ENCODE measurements at places on chromosomes 3 and 15.

- DNase-seq, result no peak
Measured at GRCh38 chr15:40054605-40054854, 15.5 kb upstream of the SRP14 start.

DNA sequence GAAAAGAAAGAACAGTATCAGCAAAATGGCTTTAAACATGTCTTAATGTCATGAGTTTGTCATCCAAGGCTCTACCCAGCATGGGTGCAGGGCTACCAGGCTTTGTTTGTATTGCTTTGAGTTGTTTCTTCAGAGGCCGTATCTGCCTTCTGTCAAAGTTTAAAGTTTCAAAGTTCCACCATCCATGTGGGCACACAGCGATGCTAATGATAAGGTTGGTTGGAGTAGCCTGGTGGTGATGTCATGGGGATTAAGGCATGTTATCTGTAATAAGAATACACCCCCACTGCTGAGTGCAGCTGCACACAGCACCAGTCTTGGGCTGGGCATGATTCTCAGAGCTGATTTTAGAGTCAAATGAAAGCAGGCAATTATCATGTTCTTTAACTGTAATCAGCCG, 72.0 kb upstream of the LRTM1 start:
- no peak for DNase-seq

GRCh38 chr3:182399978-182400737, 393.1 kb upstream of the ATP11B start:
- no peak for DNase-seq

DNA sequence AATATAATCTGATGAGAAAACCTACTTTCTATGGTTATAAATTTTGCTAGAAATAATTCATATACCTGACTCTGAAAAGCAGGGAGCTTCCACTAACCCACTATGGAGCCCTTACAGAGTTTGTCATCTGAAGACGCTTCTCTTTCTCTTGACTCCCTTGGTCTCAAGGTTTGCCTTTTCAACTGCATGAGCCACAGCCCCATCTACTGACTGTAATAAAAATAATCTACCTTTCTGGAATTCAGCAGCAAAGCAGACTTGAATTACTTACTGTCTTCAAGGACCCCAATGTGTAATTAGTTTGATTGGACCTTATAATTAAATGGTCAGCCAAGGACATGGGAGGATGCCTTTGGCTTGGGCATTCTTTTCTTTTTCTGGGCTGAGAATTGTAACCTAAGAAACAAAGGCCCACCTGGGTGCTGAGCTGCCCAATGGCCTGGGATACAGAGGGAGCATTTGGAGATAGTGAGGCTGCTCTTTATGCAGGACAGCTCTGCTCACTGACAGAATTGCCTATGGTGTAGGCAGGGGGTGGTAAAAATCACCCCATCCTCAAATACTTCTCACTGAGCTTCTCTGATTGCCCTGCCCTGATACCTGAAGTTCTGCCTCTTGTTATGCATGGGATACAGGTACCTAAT, 178.6 kb upstream of the TRIM42 start:
- DNase-seq, result no peak

DNA sequence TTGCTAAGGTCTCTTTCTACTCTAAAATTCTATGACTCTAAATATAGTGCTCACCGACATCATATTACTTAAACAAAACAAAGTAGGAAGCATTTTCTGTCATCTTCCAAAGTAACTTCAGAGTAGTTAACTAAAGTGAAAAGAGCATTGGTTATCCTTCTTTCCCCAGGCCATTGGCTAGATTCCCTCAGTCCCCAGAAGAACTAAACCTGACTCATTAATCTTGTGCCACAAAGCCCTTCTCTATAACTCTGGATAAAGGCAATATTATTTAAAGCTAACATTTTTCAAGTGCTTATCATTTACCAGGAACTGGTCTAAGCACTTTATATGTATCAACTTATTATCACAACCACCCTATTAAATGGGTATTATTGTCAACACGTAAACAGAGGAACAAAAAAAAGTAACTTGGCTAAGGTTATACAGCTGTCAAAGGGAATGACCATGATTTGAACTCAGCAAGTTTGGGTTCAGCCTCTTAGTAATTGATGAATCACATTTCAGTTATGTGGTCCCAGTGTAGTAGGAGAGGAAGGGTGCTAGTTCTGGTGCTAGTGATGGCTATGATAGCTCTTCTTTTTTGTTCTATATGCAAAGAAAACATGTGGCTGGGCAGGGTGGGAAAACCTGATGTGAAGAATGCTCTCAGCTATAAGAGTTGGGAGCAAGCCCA, 304.9 kb downstream of the FGF12 start:
- DNase-seq, result no peak

- DNase-seq, result no peak
Measured at GRCh38 chr15:82263350-82263749, 732 bp downstream of the SAXO2 start.

DNA sequence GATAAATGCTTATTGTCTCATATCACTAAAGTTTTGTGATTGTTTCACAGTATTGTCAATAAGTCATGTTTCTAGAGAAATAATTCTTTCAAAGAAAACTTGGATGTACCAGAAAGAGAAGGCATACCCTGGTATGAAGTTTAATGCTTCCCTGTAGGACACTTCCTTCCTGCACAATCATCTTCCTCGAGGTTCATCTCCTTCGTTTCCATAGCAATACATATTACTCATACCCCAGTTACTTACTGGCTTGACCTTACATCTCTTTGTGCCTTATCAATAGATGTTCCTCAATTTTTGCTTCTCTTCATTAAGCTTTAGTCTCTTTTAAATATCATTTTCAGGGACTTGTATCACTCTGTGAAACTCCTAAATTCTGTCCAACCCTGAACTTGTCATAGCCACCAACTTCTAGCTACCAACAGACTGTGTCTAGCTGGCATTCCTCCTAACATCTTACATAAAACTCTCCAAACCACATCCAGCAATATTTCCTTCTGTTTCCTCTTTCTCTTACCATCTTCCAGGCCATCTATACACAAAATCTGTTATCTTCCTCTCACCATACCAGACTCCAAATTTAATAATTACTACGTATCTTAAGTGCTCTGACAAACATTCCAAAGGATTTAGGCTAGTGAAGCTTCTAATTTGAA, 134.3 kb downstream of the GADL1 start:
- DNase-seq, result no peak

DNA sequence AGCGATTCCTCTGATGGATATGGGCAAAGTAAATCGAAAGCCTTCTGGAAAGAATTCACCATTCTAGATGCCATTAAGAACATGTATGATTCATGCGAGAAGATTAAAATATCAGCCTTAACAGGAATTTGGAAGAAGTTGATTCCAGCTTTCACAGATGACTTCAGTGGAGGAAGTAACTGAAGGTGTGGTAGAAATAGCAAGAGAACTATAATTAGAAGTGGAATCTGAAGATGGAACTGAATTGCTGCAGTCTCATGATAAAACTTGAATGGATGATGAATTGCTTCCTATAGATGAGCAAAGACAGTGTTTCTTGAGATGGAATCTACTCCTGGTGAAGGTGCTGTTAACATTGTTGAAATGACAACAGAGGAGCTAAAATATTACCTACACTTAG, 30.1 kb upstream of the TBC1D23 start:
- no peak for DNase-seq

DNA sequence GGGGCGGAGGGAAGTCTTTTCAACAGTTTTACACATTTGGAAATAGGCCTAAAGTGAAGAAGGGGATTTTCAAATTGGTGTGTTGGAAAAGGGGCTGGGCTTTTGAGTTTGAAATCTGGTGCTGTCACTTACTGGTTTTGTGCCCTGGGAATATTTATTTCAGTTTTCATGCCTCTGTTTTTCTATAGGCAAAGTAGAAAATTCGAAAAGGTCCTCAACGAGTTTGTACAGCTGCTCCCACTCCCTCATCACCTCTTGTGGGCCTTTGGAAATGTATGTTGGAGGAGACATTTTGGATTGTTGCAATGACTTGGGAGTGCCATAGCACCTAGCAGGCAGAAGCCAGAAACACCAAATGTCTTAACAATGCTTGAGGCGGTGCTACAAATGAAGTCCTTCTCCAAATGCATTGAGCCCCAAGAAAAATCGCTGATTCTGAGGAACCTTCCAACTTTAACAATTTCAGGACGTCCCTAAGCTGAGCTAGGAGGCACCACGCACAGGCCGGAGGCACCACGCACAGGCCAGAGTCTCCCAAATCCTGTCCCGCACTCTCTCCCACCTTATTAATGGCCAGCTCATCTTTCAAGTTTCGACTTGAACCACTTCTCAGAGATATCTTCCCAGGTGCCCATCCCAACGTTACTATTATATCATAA, 639 bp upstream of the POLR2M start:
- DNase-seq, result no peak

DNA sequence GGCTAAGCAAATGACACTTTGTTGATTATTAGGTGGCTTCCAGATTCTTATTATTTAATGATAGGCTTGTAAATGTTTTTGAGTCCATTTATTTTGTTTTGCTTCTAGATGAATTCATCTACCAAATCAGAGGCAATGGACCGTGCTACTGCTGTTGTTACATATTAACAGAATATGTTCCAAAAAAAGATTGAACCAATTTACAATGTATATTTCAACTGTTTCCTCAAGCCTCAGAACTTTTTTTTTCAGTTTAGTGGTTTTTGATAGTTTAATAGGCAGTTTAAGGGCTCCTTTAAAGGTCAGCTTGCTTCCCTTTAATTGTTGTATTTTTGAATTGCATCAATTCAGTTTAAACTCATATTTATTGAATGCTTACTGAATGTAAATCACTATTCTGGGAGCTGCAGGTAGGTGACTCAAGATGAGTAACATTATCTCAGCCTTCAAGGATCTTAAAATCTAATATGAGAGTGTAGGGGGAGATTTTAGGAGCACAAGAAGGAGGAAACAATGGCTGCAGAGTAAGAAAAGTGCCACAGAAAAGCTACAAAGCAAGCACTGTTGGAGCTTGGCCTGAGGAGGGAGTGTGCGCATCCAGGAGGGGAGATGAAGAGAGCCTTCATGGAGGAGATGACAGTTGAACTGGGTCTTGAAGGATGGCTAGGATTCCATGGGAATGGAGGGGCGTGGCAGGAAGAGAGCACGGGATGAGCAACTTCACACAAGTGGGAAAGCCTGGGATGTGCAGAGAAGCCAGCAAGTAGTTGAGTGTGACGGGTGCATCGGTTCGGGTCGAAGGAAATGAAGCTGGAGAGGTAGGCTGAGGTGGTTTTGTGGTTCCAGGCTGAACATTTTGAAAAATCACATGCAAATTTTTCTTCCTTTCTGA, 14.7 kb downstream of the MAP2K1 start:
- no peak for DNase-seq

DNA sequence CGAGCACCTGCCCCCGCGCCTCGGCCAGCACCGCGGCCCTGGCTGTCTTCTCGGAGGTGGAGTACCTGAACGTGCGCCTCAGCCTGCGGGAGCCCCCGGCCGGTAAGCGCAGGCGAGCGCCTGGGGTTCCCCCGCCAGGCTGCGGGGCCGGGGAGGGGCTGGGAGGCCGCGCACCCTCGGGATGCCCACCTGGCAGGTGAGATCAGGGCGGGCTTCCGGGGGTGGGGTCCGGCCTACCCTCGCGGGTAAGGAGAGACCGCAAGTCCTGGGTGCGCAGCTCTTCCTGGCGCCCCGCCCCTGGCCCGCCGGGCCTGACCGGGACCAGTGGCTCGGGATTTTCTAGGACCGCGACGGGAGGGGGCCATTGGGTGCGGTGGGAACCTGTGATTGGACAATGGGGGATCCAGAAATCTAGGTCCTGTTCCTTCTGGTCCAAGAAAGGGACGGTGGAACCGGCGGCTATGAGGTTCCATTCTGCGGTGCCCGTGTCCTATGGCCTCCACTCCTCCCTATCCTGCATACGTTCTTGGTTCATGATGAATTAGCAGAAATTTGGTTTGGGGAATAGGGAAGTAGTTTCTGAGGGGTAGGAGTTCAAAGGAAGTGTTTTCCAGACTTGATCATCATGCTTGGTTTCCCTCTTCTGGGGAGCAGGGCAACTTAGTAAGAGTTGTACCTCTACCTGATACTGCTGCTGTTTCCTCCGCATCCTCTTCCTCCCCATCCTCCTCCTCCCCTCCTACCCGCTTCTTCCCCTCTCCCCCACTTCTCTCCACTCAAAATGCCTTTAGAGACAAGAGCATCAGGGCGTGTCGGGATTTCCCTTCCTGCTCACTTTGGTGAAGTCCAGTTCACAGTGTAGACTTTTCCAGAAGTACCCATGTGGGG, 808 bp downstream of the ARRDC4 start:
- DNase-seq, result no peak

- DNase-seq, result no peak
Measured at GRCh38 chr15:101531170-101531569, 41.7 kb upstream of the PCSK6 start.

- no peak for DNase-seq
Measured at GRCh38 chr15:38255690-38256089, 3.1 kb downstream of the SPRED1 start.

GRCh38 chr3:168094580-168094876, 1.2 kb downstream of the GOLIM4 start:
- no peak for DNase-seq

- DNase-seq, result no peak
Measured at GRCh38 chr3:108293858-108294257, 2.5 kb upstream of the HHLA2 start.

DNA sequence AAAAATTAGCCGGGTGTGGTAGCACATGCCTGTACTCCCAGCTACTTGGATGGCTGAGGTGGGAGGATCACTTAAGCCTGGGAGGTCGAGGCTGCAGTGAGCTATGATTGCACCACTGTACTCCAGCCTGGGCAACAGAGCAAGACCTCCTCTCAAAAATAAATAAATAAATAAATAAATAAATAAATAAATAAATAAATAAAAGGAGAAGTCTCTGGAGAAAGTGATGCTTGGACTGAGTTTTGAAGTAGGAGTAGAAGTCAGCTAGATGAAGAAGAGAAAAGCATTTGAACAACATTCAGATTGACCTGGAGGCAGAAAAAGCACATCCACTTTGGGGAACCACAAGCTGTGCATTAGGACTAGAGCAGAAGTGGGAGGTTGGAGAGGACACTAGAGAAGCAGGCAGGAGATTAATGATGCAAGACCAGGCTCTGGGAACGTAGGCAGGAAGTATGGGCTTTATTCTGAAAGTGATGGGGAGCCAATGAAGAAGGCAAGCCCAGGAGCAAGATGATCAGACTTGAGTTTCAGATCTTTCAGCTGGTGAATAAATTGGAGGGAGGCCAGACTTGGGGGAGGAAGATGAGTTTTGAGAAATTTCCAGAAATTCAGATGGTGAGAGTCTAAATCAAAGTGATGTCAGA, 48.7 kb downstream of the KLHL6 start:
- DNase-seq, result no peak

GRCh38 chr15:60744826-60745460, 266.0 kb upstream of the ICE2 start:
- no peak for DNase-seq

DNA sequence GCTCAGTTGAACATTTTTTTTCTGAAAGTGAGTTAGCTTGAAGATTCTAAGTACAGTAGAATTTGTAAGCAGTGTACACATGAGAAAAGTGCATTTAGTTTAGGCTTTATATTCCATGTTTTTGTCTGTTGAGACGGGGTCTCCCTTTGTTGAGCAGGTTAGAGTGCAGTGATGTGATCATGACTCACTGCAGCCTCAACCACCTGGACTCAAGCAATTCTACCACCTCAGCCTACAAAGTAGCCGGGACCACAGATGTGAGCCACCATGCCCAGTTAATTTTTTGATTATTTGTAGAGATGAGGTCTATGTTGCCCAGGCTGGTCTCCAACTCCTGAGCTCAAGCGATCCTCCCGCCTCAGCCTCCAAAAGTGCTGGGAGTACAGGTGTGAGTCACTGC, 5.3 kb upstream of the CSNK1G1 start:
- DNase-seq, result no peak
